CD4-positive, CD25-positive, alpha-beta regulatory T cell (primary cell): ENCODE measurements at places on chromosomes 7 and 10.

DNA sequence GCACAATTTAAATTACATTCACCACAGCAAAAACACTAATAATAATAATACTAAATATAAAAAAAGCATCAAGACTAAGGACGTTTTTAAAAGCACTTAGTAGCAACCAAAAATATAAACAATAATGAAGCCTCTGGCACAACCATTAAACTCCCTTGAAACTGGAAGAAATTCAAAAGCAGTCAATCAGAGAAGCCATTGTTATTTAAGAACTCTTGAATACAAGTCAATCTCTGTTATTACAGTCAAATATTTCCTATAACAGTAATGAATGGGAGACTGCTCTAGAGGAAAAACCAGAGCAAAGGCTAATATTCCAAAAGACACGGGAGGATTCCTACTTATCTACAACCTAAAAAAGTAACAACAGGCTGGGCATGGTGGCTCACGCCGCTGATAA is 164.2 kb downstream of the KMT2E start:
- DNase-seq, result no peak

DNA sequence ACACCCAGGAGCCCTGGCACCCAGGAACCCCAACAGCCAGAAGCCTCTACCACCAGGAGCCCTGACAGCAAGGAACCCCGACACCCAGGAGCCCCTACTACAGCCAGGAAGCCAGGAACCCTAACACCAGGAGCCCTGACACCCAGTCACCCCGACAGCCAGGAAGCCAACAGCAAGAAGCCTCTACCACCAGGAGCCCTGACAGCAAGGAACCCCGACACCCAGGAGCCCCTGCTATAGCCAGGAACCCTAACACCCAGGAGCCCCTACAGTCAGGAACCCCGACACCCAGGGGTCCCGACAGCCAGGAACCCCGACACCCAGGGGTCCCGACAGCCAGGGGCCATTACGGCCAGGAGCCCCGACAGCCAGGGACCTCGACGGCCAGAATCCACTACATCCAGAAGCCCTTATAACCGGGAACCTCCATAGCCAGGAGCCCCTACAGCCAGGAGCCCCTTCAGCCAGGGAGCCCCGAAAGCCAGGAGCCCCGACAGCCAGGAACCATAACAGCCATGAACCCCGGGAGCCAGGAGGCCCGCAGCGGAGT is 440 bp upstream of the GLRX3 start:
- no peak for DNase-seq

GRCh38 chr10:4453950-4454349 is 372.1 kb upstream of the AKR1E2 start:
- DNase-seq, result no peak

- DNase-seq, result no peak
These were observed 312.0 kb upstream of the FZD1 start for GRCh38 chr7:90951986-90952954.

- DNase-seq, result no peak
These were observed 609.4 kb upstream of the PCDH15 start for GRCh38 chr10:55410415-55410885.

GRCh38 chr10:128530301-128530700 is 404.1 kb upstream of the MKI67 start:
- no peak for DNase-seq

GRCh38 chr7:43164757-43165156 is 52.3 kb downstream of the HECW1 start:
- no peak for DNase-seq

GRCh38 chr10:37222046-37222445 is 96.6 kb downstream of the ANKRD30A start:
- no peak for DNase-seq

- DNase-seq, result no peak
These were observed 122.2 kb upstream of the SP4 start for GRCh38 chr7:21305455-21306235.

GRCh38 chr7:159035571-159036073 is 109.0 kb downstream of the VIPR2 start:
- DNase-seq, result no peak

DNA sequence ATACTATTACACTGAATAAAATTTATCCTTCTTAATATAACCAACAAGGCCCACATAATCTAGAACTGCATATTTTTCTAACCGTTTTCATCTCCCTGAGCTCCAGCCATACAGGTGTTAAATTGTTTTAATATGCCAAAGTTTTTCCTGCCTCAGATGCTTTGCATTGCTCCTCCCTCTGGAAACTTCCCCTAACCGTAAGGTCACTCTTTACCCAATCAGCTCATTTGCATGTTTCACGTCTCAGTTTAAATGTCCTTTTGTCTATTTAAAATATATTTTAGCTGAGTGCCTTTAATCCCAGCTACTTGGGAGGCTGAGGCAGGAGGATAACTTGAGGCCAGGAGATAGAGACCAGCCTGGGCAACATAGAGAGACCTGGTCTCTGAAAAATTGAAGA is 228.5 kb downstream of the ADK start:
- DNase-seq, result no peak

DNA sequence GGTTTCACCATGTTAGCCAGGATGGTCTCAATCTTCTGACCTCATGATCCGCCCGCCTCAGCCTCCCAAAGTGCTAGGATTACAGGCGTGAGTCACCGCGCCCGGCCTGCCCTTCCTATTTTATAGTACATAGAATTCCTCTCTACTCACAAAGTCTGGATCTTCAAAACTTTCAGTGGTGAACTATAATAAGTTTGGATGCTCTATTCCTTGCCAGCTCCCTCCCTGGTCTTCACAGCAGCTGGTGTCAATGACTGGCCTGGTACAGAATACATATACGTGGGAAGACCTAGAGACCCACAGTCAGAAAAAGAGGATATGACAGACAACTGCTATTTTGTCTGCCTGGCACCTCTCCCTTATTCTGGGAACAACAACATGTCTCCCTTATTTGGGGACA is 40.8 kb downstream of the ARHGAP12 start:
- DNase-seq, result no peak

DNA sequence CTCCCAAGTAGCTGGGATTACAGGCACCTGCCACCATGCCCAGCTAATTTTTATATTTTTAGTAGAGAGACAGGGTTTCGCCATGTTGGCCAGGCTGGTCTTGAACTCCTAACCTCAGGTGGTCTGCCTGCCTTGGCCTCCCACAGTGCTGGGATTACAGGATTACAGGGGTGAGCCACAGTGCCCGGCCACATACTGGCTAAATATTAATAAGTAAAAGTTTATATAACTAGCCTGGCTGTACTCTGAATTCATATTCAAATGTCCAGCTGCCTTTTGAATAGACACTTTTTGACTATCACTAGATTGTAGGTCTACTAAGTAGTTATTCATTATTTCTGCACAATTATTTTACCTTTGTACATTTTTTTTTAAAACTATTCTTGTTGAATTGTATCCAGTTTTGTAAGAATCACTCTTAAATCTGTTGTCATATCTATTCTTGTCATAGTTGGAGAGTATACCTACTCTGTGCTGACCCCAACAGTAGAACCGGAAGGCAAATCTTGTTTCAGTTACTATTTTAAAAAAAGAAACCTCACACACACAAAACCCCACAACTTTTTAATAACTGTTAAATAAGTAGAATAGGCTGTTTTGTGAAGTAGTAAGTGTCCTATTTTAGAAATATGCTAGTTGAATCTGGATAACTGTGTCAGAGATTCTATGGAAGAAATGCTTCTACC is 29.6 kb downstream of the MINPP1 start:
- no peak for DNase-seq

DNA sequence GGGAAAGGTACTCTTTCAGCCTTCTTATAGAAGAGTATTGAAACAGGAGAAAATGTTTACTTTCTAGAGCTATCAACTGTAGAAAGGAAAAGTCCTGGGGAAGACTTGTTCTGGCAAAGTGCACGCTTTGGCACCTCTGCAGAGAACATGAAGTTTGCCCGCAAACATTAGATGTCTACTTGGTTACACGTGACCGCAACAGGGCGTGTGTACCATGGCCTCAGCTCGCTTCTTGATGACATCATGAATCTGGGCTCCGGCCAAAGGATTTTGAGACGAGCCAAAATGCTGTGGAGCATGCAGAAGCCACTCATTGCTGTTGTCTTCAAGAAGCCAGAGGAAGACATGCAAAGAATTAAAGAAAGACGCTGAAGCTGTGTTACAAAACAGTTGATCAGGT is 8.6 kb upstream of the TAS2R60 start:
- no peak for DNase-seq

- DNase-seq, result no peak
These were observed 205.5 kb upstream of the AOAH start for GRCh38 chr7:36929791-36930190.

DNA sequence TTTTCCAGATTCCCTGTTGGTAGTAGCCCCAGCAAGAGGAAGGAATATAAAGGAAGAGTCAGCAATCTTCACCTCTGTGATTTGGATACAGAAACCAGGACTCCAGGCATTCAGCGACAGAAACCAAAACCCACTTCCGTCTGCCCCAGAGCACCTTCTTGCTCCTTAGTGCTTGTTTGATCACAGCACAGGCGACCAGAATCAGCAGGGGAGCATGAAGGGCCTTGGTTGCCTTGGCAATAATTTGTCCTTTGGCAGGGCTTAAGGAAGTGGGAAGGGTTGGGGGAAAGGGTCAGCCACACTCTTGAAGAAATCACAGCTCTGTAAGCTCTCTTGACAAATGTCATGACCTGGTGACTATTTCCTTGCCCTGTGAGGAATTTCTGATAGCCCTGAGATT is 379.6 kb downstream of the OTUD1 start:
- DNase-seq, result no peak

DNA sequence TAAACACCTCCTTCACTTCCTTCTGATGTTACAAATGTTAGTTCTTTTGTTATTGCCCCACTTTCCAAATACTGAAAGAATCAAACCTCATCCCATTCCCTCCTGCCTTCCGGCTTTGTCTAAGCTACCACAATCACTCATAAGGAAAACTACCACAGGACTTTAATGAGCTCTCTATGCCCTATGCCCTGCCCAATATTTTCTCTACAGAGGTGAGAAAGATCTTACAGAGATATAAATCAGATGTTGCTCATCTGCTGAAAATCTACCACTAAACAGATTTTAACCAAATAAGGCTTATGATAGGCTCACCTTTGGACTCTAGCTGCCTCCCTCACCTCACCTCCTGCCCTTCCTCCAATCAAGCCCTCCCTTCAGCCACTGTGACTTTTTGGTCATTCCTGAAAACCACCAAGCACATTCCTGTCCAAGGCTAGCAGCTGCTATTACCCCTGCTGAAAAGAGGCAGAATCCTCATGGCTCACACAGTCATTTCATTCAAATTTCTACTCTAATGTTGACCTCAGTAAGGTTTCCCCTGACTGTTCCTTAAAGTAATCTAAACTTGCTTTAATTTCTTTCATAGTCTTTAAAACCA is 7.7 kb downstream of the ZNF33B start:
- no peak for DNase-seq

GRCh38 chr10:8044331-8044907 is 10.1 kb upstream of the GATA3 start:
- DNase-seq, result no peak

- DNase-seq, result peak; percentile 49
These were observed 66.7 kb downstream of the CREB3L2 start for GRCh38 chr7:137934941-137935883.

DNA sequence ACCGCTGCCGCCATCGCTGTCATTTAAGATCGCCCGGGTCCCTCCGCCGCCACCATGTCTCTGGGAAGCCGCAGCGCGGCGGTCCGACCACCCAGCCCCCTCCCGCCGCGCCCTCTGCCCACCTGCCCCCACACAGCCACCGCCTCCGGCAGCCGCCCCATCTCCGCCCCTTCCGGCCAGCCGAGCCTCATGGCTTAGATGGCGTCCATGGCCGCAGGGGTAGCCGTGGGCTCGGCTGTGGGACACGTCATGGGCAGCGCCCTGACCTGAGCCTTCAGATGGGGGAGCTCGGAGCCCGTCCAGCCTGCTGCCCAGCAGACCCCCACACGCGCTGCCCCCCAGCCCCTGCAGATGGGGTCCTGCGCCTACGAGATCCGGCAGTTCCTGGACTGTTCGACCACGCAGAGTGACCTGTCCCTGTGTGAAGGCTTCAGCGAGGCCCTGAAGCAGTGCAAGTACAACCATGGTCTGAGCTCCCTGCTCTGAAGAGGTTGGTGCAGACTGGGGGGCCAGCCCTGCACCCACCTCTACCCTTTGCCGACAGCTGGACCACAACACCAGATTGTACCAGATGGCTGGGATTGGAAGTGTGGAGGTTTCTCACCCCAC is 38.0 kb upstream of the TARP start:
- DNase-seq, result peak; percentile 3

DNA sequence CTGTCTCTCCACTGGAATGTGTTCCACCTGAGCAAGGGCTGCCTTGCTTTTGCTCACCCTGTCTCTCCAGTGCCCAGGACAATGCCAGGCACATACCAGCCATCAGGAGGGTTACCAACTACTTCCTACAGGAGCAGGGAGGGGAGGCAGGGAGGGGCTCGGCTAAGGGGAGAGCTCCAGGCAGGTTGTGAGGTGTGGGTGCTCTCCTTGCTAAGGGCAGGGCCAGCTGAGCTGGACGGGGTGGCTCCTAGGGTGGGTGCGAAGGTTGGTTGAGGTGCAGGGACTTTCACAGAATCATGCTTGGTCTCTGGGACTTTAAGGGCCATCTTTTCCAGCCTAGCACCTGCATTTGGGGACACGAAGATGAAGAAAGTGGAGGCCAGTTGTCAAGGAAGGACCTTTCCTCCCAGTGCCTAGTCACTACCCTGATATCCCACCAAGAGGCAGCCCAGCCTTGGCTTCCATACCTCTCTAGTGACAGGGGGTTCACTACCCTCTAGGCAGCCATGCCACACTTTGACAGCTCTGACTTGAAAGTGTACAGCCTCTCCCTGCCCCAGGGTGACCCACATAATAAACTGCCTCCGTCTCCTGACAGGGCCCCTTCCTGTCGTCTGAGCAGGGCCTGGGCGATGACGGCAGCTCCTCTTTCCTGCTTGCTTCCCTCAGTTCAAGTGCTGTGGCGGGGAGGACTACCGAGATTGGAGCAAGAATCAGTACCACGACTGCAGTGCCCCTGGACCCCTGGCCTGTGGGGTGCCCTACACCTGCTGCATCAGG is 46.5 kb downstream of the TSPAN15 start:
- DNase-seq, result no peak

GRCh38 chr10:79552143-79552542 is 8.1 kb downstream of the SFTPA2 start:
- no peak for DNase-seq

GRCh38 chr7:108146070-108146842 is 16.1 kb upstream of the LAMB4 start:
- peak; percentile 50 for DNase-seq

DNA sequence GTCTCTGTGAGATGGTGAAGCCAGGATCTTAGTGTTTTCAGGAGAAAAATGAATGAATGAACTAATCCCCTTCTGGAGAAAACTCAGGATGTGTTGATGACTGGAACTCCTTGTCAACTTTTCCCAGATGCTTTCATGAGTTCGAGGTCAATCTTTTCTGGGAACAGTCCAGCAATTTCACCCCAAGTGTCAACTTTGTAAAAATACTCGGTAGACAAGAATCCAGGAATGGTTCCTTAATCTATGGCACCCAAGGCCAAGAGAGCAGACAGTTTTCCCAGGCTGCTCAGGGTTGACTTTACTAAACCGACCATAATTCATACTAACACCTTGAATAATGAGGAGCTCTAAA is 31.1 kb upstream of the LYZL1 start:
- DNase-seq, result no peak

- DNase-seq, result no peak
These were observed 56.9 kb downstream of the HDAC9 start for GRCh38 chr7:18552316-18552916.
